ENCODE measurements at places on chromosomes 12 and 14.

- no peak for DNase-seq
These were observed 19.6 kb downstream of the HCFC2 start for GRCh38 chr12:104083769-104084475.

DNA sequence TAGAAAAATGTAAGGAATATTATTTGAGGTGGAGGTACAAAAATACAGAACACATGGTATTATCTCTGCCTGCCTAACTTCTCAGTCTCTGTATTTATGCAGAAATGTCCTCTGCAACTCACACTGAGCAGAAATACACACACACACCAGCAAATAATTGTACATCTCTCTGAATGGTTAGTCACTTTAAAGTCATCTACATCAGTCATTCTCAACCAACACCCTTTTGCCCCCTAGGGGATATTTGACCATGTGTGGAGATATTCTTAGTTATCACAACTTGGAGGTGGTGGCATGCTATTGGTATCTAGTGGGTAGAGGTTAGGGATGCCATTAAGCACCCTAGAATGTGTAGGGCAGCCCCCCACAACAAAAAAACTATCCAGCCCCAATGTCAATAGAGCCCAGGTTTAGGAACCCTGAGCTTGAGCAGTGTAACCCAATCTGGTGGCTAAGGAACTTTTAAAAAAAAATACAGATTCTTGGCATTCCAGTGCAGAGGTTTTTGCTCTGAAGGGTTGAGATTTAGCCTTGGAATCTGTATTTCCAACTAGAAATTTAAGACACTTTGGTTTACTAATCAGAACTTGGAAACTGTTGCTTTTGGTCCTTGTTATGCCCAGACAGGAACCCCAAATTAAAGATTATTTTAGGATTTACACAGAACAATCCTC is 183.8 kb downstream of the TBX5 start:
- DNase-seq = no peak

DNA sequence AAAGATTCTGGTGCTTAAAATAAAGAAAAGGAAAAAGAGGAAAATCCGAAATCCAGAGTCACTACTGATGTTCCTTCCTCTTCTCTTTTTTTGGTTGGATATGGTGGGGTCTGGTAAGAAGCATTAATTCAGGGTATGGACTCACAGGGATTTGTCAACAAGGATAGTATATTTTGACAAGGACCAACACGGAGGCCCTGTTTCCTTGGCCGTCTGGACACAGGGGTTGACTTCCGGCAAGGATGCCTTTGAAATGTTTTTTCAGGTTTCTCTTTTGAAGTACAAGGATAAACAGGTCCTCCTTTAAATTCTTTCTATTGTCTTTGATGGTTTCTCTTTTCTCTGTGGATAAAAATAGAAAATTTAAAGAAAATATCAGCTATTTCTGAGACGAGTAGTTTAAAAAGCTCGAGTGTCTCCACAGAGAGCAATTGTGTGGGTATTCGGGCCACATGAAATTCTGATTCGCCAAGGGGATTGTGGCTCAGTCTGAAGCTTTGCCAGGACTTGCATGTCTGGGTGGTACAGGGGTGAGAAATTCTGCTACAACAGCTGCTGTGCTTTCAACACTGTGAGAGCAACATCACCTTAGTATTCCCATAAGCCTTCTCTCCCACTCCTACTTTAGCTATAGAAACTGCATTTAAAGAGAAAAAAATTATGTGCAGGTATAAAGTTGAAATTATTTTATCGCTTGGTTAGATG is 88.5 kb upstream of the CSRP2 start:
- no peak for DNase-seq

DNA sequence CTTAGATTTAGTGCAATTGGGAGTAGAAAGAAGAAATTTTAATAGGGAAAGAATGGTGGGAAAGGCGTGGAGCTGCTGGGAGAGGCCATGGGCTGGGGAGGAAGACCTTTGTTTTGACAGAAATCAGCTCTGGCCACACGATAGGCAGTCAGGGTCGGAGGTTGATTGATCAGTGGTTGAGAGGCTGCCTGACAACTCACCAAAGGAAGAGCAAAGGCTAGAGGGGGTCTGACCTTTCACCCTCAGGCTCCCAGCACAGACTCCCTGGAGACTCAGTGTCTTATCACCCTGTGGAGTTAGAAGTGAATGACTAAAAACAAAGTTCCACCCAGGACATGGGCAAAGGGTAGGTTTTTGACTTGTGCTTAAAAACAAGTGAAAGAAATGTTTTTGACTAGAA is 18.0 kb upstream of the NKX2-8 start:
- no peak for DNase-seq

GRCh38 chr12:53955036-53955775 is 503 bp downstream of the HOXC12 start:
- DNase-seq = no peak

DNA sequence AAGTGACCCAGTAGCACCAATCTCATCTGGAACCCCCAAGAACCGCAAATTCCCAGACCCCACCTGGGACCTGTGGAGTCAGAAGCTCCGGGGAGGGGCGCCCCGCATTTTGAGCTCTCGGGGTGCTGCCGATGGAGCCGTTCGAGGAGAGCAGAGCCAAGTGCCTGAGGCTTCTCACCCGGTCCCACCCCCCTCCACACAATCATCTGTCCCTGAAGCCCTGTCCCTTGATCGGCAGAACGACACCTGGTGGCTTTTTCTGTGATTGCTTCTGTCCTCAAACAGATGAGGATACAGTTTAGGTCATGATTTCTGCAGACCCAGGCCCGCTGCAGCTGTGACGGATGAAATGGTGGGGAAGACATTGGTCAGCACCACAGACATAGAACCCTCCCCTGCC is 74.7 kb downstream of the NOC4L start:
- peak; percentile 40 for DNase-seq

DNA sequence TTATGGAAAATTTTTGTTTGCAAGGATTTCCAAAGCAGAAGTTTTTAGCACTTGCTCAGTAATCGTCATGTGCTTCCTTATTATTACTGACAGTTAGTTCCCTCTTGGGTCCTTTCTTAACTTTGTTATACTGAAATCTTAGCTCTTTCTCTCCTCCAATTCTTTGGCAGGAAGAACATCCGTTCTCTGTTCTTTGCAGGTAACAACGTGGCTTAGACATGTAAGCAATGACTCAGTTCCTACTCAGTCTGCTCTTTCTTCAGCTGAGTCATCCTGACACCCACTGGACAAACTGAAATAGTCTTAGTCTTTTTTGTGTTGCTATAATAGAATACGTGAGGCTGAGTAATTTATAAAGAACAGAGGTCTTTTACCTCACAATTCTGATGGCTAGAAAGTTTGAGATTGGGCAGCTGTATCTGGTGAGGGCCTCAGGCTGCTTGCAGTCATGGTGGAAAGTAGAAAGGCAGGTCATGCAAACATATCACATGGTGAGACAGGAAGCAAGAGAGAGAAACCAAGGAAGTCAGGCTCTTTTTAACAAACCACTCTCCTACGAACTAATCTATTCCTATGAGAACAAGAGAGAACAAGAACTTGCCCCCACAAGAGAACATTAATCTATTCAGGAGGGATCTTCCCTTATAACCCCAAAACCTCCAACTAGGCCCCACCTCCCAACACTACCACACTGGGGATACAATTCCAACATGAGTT is 49.2 kb downstream of the TESPA1 start:
- DNase-seq = no peak

- no peak for DNase-seq
These were observed 198.2 kb upstream of the PLEKHG7 start for GRCh38 chr12:92504594-92504981.

- no peak for DNase-seq
These were observed 742.7 kb downstream of the VRK1 start for GRCh38 chr14:97539884-97540283.

DNA sequence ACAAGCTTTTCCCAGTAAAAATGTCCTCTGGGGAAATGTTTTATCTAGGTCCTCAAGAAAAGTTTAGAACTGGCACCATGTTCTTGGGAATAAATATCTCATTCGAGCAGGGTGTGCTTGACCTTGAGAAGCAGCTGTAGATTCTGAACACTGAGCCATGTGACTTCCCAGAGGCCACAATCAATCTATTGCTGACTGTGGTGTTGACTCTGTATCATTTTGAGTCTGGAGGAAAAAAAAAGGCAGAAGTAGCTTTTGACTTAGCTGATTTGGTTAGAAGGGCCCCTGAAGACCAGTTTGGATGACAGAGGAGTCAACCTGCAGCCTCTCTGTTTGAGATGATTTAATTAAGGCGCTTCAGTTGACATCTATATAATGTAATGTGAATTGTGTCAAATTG is 592.4 kb upstream of the SEL1L start:
- no peak for DNase-seq

DNA sequence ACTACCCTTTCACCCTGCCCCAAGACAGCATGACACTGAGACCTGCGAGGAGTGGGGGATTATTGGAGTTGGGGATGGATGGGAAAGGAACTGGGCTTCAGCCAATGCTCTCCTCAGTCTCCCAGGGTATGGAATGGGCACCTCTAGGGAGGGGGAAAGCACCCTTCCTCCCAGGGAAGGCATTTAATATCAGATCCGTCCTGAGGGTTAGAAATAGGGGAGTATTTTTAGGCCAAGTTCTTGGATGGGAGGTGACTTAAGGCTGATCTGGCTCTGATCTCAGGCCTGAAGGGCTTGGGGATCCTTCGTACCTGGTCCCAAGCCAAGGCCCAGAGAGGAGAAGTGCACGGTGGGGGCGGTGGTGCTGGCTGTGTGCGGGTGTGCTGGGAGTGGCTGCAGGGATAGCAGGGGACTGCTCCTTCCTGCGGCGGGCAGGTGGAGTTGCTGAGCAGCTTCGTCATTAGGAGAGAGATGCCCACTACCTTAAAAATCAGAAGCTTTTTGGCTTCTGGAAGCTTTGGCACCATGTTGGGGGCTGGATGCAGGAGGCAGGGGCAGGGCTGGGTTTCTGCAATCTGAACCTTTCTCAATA is 7.0 kb upstream of the CEBPE start:
- DNase-seq = no peak

DNA sequence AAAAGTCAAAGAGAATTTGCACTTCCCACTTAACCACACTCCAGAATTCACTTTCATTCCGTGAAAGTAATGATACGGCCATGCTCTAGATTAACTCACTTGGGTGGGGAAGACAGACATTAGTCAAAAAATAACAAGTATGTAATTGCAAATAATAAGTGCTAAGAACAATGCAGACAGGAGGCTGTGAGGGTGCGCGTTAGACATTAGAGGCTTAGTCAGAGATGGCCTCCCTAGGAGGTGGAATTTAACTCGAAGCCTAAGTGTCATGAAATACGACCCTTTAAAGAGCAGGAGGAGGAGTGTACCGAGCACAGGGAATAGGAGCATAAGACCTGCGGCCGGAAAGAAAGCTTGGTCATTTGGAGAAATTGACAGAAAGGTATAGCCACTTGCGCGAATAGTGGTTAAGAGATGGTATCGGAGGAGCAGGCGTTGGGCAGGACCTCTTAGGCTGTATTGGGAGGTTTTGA is 628 bp downstream of the SNRPF start:
- no peak for DNase-seq

GRCh38 chr12:2276288-2277033 is 223.7 kb downstream of the CACNA1C start:
- no peak for DNase-seq

GRCh38 chr14:104223101-104224041 is 85.0 kb downstream of the KIF26A start:
- DNase-seq = no peak

DNA sequence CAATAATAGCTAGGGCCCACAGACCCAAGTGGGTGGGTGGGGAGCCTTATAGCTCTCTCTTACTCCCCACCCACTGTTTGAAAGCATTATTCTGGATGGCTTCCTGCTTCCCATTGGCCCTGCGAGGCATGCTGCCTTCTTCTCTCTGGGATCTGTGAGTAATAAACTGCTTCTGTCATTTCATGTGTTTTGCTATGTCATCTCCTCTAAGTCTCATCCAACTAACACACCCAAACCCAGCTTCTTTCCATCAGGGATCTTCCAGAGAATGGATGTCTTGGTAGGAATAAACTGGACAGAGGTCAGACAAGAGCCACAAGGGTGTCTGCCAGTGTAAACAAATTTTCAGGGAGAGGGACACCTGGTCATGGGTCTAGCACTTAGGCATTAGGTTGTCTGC is 66.4 kb upstream of the BDKRB2 start:
- no peak for DNase-seq

DNA sequence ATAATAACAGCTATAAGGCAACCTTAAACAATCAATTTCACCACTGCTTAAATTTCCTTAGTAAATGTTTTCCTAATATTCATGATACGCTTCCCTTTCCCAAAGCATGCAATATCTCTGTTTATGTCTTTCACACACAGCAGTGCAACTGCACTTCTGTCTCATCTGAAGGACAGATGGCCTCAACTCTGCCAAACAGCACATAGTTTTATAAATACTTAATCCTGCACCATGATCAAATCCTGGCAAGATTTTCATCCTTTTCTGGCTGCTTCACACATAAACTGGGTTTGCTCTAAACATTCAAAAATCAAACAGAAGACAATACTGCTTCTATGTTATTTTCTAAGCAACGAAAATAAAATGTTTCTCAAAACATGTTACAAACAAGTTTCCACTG is 266.3 kb downstream of the ITPR2 start:
- DNase-seq = no peak

GRCh38 chr14:50229681-50230080 is 1.7 kb downstream of the SOS2 start:
- DNase-seq = no peak

DNA sequence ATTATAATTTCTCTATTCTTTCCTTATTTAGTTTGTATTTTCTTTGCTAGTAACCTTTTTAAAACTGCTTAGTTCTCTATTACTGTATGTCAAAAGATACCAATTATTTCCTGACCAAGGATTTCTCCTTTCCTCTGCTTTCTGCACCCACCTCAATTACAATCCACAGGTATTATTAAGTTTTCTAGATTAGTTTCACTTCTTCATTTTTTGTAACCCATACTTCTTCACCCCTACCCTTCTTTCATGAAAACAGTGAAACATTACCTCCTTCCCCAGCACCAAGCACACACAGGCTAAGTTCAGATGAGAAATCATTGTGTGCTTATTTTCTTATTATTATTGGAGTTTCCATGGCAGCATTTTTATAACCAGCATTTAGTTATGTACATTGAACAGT is 318.5 kb upstream of the MDGA2 start:
- DNase-seq = no peak

DNA sequence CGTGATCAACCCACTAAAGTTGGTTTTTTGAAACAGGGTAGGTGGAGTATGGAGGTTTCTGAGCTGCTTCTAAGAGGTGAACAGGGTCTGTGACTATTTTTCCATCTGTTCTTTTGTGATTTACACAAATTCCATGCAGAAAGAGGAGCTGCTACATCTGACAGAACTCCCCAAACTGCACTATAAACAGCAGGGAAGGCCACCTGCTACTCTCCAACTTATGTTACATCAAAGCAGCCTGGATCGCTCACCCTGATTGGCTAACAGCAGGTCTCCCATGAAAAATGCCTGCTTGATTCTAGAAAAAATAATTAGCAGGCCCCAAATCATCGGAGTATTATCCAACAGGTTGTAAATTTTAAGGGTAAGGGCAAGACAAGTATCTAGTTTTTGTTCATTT is 282.9 kb upstream of the FLRT2 start:
- DNase-seq = no peak

Data from activated T-cell treated with anti-CD3 and anti-CD28 coated beads, Interleukin-2, amount 50 U/mL, for 1 hour (primary cell).